ENCODE measurements at places on chromosomes 11 and 22.

- no peak for DNase-seq
Measured at GRCh38 chr11:30257058-30257457, 26.2 kb downstream of the FSHB start.

DNA sequence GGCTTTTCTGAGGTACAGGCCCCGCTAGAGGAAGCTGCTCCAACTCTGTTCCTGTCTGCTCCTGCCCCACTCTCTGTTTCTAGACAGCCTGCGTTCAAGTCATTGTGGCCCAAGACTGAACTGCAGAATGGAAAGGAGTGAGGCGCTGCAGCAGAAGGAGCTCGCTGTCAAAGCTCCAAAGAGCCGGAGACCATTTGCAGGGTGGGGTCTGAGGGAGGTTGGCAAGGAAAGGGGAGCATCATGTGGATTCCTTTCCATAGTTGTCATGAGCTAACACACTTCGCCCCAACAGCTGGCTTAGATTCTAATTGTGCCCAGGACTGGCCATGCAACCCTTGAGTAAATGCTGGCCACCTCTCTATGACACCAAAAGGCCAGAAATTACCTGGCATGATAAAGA is 18.8 kb downstream of the APOL4 start:
- no peak for DNase-seq

GRCh38 chr11:76695133-76695532 is 24.6 kb upstream of the LRRC32 start:
- no peak for DNase-seq

- no peak for DNase-seq
Measured at GRCh38 chr11:77723024-77723423, 85.4 kb upstream of the CLNS1A start.

GRCh38 chr22:19130959-19131684 is at the start of gene TSSK2:
Gene TSSK2 (plus strand): TSS chr22:19131308. CDS start chr22:19131400, 92 bp downstream.
- DNase-seq, result no peak

DNA sequence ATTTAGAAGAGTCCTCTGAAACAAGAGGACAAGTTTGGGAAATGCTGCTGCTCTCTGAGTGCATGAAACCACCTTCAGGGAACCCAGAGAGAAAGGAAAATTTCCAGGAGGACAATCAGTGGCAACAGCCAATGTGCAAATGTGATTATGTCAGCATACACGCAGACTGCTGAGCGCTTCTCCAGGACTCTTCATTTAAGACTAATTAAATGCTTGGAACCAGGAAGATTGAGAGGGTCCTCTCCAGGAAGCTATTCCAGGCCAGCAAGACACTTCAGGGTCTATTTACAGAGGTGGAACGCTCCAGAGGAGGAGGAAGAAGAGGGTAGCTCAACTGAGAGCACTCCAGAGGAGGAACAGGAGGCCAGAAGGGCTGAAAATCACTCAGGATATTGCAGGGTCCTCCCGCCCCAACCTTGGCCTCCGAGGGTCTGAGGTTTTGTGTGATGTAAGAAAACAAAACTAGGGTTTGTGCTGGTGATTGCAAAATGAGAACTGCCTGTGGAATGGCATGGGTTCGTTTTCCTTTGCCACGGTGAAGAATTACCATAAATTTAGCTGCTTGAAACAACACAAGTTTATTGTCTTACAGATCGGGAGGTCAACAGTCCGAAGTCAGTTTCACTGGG is 14.1 kb upstream of the HTR3A start:
- no peak for DNase-seq

GRCh38 chr22:35111244-35111643 is 45.3 kb downstream of the ISX start:
- DNase-seq, result no peak

DNA sequence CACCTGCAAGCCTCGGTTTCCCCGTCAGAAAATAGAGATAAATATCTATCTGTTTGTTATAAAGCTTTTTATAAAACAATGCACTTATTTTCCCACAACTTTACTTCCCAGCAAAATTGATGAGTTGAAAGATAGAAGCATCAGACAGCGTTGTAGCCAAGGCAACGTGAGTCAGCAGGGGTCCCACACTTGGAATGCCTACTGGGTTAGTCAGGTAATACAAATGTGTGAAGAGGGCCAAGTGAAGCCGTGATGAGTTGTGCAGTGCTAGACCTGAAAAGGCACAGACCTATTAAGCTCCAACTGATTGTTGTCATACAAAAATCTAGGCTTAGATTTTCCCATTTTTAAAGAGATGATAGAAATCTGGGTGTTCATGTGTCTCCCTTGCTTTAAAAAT is 118.7 kb downstream of the PGR start:
- DNase-seq, result no peak

- DNase-seq, result no peak
Measured at GRCh38 chr11:72084076-72084475, 3.4 kb downstream of the LRRC51 start.

- DNase-seq, result no peak
Measured at GRCh38 chr11:34165786-34166555, 60.5 kb downstream of the NAT10 start.

DNA sequence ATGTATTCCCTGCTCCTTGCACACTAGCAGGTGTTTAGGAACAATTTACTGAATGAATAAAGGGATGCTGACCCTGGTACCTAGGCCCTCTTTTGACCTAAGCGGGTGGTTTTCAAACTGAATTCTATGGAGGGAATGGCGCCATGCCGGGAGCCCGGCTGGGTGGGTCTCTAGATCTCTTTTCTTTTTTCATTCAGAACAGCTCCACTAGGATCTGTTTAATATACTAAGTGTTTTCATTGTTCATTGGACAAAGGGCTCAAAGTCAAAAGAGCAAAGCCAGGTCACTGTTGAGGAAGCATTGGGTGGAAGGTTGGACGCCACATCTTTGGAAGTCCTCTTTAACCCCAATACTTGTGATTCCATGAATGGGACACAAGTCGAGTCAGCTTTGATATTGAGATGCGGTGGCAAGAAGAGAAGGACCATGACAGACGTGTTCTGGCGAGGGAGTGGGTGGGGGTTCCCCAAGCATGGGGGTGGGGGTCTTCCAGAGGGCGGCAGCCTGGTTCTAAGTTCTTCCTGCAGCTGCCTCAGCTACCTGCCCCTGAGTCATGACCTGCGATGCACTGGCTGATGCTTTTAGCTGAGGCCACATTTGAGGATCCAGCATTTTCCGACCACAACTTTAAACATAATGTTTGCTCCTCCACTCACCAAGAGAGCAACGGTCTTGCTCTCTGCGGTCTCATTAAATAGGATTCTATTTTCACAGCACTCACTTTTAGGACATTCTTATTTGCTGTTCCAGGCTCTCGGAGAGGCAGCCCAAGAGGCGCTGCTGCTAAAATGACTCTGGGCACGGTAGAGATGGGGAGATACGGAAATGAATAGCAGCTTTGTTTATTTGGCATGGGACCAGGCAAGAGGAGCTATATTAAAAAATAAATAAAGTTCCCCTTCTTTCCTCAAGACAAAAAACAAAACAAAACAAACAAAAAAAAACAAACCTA is 100.6 kb downstream of the FBXO7 start:
- no peak for DNase-seq

GRCh38 chr11:68970921-68971636 is 9.7 kb downstream of the MRGPRD start:
- no peak for DNase-seq

- no peak for DNase-seq
Measured at GRCh38 chr11:124793466-124794278, 6.5 kb downstream of the MSANTD2 start.

DNA sequence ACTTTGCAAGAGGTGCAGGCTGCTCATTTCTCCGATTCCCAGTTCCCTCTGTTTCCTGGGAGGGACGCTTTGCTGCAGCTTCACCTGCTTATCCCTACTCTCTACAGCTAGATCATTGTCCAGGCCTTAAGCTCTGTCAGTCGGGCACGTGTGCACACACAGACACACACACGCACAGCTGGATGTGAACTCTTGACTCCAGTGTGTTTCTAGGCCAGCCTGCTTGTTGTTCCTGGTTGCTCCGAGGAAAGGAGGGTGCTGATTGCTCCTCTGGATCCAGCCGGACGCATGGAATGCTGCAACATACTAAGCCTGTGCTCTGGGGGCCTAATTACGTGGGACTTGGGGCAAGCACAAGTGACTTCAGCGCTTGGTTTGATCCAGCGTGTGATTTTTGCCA is 19.7 kb downstream of the ZNRF3 start:
- DNase-seq, result no peak

GRCh38 chr22:40432157-40432556 is 61.8 kb downstream of the SGSM3 start:
- no peak for DNase-seq

- no peak for DNase-seq
Measured at GRCh38 chr22:30944986-30945385, 23.6 kb downstream of the MORC2 start.

- no peak for DNase-seq
Measured at GRCh38 chr11:94788396-94788795, 20.2 kb downstream of the AMOTL1 start.

GRCh38 chr22:42401535-42402334 is 30.5 kb downstream of the NFAM1 start:
- no peak for DNase-seq

DNA sequence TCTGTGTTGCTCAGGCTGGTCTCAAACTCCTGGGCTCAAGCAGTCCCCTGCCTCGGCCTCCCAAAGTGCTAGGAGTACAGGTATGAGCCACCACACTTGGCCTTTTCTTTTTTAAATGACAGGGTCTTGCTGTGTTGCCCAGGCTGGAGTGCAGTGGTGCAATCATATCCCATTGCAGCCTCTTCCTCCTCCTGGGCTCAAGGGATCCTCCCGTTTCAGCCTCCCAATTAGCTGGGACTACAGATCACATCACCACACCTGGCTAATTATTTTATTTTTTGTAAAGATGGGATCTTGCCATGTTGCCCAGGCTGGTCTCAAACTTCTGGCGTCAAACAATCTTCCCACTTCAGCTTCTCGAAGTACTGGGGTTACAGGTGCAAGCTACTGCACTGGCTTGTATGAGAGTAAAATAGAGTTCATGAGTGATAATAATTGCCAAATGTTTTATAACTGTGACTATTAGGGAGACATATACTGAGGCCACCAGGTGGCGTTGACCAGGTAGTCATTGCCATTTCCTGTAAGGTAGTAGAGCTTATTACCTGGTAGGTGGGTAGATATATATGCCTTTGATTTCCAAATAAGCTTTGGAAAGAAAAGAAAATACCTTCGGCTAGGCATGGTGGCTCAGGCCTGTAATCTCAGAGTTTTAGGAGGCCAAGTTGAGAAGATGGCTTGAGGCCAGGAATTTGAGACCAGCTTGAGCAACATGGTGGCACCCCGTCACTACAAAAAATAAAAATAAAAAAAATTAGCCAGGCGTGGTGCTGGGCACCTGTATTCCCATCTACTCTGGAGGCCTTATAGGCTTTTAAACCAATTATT is 5.4 kb downstream of the FDX1 start:
- DNase-seq, result no peak

DNA sequence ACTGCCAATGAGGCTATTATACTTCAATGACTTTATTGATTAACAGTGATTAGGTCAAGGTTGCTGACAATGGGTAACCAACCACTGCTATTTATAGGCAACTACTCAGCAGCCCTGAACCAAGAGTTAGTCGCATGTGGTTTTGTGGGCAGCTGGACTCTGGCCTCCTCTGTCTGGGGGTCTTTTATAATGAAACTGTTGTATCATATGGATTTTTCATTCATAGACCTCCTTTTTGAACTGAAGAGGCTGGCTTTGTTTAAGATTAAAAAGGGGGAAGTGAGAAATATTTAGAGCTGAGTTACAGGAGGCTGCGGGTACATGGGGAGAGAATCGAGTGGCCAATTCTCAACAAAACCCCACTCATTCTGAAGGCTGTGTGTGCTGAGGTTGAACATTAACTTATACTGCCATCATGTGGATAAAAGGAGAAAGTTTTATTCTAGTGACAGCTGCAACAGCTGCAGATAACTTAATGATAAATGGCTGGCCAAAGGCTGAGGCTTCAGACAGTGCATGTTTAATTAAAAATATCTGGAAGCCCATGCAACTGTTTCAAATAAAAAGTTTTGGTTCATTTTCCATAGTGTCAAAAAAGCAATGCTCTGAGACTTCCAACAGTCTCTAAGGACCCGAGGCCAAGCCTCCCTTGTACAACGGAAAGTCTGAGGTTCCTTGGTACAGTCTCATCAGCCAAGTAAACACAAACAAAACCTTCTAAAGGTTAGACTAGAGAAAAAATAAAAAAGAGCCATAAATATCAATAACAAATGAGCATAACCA is 682.6 kb downstream of the KCNA4 start:
- peak; percentile 44 for DNase-seq

GRCh38 chr11:116738975-116739374 is 33.8 kb downstream of the BUD13 start:
- no peak for DNase-seq

DNA sequence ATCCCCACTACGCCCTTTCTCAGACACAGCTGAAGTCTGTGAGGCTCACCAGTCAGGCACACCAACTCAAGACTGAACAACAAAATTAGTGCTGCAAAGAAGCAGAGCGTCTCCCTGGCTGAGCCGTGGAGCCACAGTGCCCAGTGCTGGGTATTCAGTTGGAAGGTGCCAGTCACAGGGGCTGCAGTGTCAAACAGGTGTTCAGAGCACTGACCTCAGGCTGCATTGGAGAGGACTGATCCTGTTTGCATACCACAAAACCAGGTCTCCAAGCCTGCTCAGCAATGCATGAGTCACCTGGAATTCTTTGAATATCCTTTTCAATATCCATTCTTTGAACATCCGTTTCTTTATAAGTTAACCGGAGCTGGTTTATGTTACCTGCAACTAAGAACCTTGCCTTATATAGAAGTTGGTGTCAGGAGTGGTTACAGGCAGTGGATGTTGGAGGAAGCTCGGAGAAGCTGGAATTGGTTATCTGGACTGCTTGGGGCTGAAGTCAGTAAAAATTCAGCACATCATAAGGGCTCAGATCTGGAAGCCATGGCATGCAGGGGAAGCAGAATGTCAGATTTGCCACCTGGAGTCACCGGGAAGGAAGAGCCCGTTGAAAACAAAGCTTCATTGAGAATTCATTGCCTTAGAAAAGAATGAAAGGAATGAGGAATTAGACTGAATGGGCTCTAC is 30.3 kb downstream of the PDGFB start:
- no peak for DNase-seq

DNA sequence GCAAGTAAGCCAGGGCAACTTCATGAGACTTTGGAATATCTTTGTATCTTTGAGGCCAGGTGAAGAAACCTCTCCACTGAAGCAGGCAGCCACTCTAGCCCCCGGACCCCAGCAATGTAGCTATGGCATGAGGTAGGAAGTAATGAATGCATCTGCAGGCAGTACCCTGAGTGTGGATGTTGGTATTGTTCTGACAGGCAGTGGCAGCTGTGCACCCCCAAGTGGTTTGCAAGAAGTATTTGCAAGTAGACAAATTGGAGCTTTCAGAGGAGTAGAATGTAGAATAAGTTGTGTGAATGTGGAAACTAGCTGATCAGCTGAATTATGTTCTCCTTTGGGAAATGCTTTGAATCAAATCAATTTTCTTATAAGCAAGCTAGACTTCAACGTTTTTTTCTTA is 194.4 kb upstream of the PGR start:
- DNase-seq, result no peak

DNA sequence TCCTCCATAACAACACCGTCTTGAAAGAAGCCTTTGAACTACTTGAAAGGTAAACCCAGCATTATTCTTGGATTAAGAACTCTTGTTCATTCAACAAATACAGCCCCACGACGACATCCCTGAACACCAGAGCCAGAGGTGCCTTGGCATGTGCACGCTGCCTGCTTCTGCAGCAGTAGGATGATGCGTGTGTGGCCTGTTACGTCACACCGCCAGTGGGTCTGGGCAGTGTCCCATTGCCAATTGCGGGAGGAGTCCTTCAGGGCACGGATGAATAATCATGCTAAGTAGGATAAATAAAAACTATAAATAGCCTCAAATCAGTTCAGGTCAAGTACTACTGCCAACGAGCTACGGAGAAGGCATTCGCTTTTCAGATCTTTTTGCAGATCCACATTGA is 380.5 kb downstream of the SHANK2 start:
- no peak for DNase-seq

- peak; percentile 85 for DNase-seq
Measured at GRCh38 chr22:26610072-26610958, 7.5 kb downstream of the CRYBB1 start.

All from GM04504 (cell line).